ENCODE measurements at places on chromosomes 7 and 10.

DNA sequence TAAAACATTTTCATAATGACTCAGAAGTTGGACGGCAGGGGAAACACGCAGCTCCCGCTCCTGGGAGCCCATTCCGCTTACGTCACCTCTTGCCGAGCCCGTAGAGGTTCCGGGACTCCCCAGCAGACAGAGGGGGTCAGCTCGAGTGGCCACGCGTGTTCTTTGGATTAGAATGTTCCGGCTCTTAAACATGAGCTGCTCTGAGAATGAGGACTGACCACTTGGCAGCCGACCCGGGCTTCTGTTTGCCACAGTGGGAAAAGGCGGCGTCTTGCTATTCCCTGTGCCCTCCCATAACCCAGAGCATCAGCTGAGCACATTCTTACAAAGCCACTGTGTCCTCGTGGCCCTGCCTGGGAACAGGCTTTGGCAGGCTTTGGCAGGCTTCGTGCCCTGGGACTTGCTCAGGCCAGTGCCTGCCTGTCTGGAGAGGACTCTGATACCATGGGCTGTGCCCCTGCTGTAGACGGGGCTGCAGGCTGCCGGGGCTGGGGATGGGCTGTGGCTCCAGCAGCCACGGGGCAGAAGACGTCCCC lies 40.1 kb downstream of the PFKP start:
- DNase-seq = peak; percentile 92

DNA sequence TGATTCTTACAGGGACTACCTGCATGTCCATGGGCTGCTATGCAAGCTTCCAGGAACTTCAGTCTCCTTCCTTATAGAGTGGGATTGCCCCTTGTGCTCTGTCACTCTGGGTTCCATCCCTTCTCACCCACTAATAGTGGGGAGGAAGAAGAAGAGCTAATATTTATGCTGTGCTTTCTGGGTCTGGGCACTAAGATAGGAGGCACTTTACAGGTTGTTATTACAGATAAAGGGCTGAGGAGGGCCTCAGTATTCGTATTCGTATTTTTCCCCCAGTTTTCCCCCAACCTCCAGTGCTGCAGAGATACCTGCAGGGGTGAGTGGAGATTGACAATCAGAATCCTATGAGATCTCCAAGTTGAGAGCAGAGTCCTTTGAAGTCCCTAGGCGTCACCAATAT lies 14.2 kb downstream of the HK1 start:
- no peak for DNase-seq

DNA sequence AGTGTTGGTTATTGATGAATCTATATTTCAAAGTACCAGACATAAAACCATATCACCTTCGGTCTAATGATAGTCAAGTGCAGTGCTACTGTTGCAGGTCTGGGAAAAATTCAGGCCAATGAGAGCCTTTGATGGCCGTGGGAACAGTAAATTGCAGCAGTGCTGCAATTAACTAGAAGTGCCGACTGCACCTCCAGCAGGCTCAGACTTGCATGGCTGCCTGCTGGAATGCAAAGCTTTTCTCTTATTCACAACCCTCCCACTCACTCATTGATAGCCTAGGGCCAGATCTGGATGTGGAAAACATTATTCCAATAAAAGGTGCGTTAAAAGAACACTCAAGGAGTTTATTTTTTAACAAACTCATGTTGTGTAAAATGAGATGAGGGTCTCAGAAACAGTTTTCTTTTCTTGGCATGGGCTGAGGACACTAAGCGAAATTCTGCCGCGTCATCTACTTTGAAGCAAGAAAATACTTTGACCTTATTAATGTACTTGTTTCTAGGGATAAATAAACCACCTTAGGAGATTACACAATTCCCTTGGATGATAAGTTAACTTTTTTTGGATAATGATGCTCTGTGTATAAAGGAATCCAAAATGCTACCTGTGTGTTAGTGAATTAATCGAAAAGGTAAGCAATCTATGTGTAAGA lies 17.1 kb downstream of the PLXDC2 start:
- DNase-seq = no peak

GRCh38 chr10:51640120-51640819 lies 59.1 kb downstream of the CSTF2T start:
- DNase-seq = no peak

GRCh38 chr7:114519240-114519639 lies 104.6 kb downstream of the FOXP2 start:
- no peak for DNase-seq

DNA sequence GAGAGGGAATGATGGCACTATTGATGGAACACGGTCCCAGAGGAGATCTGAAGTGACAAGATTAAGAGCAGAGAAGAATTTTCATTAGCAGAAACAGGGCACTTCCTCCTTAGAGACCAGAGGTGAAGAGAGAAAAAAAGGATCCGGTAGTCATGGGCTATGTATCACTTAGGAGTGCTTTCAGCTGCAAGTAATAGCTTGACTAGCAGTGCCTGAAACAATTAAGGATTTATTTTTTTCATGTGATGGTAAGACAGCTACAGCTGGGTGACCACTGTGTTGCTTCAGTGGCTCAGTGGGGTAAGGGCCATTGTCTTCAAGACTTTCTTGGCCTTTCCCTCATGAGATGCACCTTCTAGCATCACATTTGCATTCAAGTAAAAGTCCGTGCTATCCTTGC lies 515.1 kb upstream of the GALNT17 start:
- DNase-seq = no peak
